SIG-M5 (cell line): ENCODE measurements at places on chromosomes 11 and 22.

DNA sequence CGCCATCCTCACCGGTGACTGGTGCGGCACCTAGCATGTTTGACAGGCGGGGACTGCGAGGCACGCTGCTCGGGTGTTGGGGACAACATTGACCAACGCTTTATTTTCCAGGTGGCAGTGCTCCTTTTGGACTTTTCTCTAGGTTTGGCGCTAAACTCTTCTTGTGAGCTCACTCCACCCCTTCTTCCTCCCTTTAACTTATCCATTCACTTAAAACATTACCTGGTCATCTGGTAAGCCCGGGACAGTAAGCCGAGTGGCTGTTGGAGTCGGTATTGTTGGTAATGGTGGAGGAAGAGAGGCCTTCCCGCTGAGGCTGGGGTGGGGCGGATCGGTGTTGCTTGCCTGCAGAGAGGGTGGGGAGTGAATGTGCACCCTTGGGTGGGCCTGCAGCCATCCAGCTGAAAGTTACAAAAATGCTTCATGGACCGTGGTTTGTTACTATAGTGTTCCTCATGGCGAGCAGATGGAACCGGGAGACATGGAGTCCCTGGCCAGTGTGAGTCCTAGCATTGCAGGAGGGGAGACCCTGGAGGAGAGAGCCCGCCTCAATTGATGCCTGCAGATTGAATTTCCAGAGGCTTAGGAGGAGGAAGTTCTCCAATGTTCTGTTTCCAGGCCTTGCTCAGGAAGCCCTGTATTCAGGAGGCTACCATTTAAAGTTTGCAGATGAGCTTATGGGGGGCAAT, 1.1 kb downstream of the NEAT1 start:
- no peak for DNase-seq

- no peak for DNase-seq
Measured at GRCh38 chr22:21444701-21445436, 22.3 kb upstream of the TMEM191C start.

DNA sequence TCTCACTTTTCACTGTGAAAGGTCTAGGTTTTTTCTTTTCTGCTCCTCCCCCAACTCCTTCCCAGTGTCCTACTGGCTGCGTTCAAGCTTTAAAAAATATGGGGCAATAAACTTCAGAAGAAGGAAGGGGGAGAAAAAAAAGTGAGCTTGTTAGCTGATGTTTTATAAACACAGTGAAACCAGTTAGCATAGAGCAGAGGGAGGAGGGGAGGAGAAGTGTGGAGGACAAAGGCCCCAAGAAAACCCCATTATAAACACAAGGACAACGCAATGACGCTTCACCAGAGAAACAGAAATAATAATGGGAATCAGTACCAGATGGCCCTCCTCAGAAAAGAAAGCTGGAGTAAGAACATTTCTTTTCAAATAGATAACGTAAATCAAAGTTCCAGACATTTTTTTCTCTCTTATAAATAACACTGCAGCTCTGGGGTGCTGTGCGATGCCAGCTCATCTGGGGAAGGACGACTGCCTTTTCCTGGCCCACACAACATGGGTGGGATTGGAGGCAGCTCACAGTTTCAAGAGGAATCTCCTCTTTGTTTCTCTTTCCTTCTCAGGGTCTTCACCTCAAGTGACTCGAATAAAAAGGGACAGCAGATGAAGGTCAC, 235.4 kb upstream of the NARS2 start:
- DNase-seq, result no peak

GRCh38 chr11:130118165-130118564, 41.4 kb upstream of the ST14 start:
- DNase-seq, result no peak

DNA sequence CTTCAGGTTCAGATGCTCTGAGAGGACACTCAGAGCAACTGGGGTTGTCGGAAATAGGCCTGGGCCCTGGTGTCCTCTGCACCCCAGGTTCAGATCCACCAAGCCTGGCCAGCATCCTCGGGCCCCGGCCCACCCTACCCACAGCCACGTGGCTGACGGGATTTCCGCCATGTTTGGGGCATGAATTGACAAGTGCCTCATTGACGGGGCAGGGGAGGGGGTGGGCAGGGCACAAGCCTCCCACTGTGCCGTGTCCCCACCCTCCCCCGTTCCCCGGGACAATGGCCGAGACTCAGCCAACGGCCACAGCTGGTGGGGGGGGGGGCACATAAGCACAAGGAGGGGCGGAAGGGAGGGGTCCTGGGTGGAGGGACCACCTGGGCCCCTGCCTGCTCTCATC, 8.5 kb downstream of the MYRF start:
- DNase-seq, result no peak

DNA sequence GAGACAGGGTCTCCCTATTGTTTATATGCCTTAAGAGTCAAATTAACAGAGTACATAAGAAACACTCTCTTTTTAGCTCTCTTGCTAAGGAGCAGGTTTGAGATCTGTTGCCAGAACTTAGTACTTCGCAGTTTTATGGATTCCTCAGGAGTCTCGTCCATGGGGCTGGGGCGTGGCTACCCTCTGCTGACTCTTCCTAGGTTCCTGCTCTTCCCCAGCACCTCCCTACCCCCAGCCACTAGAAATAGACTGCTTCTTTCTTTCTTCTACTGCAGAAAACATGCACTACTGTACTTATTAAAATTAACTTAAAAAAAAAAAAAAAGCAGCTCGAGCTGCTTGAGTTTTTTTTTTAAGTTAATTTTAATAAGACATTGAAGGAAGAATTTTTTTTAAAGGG, 8.0 kb downstream of the FAM118B start:
- no peak for DNase-seq

DNA sequence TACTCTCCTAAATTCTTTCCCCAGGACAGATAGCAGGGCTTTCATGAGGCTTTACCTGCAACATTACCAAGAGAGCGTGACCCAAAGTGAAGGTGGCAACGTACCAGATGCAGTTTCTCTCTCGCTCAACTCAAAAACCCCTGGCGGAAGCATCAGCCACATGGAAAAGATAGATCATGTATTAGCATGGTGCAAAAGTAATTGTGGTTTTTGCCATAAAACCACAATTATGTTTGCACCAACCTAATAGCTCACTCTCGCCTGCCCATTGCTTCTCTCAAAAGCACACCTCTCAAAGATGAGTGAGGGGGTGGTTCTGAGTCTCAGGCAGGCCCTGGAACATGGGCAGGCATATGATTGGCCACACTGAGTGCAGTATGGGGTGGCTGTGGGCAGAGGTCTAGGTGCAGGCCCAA, 7.0 kb downstream of the MS4A6A start:
- no peak for DNase-seq

GRCh38 chr11:119065369-119065768, 2.2 kb upstream of the VPS11 start:
- no peak for DNase-seq

DNA sequence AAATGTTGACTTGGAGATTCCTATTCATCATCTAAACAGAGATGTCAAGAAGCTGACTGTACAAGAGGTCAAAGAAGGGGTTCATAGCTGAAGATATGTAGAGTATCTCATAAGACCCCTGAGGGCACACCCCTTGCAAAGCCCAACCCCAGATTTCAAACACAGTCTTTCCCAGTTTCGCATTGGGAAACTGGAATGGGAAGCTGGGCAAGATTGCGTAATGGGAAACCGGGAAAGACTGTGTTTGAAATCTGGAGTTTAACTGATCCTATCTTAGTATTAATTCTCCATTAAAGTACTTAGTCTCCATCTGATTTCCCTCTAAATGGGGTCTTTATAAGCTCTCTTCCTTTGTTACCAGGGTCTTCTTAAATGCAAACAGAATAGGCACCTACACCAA, 99.5 kb downstream of the FAM76B start:
- DNase-seq, result no peak

- DNase-seq, result no peak
Measured at GRCh38 chr11:94768602-94769541, 716 bp downstream of the AMOTL1 start.

GRCh38 chr11:78140392-78141077, 1.1 kb upstream of the ALG8 start:
- DNase-seq, result no peak

- DNase-seq, result no peak
Measured at GRCh38 chr11:20158597-20159257, 1.5 kb downstream of the DBX1 start.

DNA sequence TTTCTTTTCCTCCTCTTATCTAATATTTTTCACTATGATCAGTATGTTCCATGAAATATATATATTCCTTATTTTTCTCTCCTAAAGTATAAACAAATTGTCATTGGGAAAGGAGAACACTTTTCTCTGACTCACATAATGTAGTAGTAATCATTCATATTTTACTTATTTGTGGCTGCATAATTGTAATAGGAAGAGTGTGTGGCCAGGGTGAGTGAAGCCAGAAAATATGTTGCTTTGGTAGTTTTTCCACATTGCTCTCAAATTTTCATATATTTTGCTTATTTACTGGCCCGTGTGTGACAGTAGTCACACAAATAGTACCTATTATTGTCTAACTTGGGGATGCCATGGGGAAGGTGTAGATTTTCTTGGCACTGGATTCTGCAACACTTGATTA, 172.1 kb downstream of the DYNC2H1 start:
- DNase-seq, result no peak

DNA sequence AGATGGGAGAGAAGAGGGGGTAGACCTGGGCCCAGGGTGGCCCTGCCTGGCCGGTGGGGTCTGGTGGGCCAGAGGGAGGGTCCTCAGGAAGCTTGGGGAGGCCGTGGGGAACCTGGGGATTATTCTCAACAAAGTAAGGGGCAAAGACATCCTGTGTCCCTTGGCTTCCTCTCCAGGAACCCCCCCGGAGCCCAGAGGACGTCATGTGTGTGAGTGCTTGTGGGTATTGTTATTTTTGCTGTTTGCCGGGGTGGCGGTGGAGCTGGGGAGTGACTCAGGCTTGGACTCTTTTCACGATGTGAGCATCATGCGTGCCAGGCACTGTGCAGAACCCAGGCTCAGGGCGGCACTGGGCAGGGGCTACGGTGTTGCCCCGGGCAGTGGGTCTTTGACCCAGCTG, 982 bp upstream of the SHANK3 start:
- no peak for DNase-seq

DNA sequence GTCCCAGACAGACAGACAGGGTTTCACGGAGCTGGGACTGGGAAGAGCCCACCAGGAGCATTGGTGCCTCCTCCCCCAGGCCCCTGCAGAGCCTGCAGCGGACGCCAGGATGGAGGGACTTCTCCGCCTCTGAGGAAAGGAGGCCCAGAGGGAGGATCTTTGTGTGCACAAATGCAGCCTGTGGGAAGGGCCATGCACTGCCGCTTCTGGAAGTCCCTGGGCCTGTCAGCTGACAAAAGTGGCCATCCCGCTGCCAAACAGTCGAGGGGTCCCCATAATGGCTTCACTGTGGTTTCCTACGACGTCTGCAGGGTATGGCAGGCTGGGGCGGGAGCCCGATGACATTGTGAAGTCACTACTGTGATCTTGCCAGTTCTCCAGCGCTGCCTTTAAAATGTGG, 73.8 kb downstream of the TP53I11 start:
- no peak for DNase-seq

DNA sequence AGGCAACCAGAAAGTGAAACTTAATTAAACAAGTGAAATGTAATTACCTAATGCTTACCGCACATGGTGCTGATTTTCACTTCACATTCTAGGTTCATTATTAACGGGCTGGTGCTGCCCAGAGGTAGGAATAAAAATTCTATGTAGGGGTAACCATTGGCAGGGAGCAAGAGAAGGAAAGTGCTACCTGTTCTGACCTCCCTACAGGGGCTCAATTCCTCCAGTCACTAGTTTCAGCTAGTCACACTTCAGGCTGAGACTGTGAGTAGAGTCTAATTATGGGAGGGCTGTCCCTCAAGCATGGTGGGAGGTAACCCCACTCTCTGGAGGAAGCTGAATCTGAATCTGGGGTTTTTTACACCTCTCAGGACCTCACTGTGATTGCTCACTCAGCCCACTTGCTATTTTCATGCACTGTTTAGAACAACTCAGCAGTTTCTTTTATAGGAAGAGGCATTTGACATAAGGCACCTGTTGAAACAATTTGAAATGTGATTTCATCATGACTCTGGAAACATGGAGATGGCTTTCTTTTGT, 75.4 kb downstream of the MAML2 start:
- no peak for DNase-seq

- no peak for DNase-seq
Measured at GRCh38 chr11:64842366-64842759, 2.1 kb downstream of the CDC42BPG start.

GRCh38 chr22:23522623-23523251, 57.4 kb downstream of the IGLL1 start:
- no peak for DNase-seq

- no peak for DNase-seq
Measured at GRCh38 chr22:49233507-49234100, 594.1 kb downstream of the BRD1 start.

GRCh38 chr22:26226538-26227297, 57.5 kb downstream of the SEZ6L start:
- no peak for DNase-seq

GRCh38 chr22:22879675-22880155, 7.9 kb upstream of the IGLL5 start:
- no peak for DNase-seq

DNA sequence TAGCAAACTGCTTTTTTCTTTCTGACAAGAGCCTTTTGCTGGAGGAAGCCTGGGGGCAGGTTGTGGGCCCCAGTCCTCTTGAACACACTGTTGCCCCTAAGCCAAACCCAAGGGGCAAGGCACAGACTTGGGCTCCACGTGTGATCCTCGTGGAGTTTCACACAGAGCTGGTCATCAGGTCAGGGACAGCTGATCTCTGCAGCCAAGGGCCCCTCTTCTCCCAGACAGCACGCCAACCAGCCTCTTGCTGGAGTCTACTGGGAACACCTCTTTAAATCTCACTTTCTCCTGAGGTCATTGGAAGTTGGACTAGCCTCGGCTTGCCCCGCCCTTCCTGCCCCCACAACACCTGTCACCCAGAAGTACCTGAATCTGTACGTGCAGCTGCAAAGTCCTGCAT, 39.8 kb downstream of the C11orf58 start:
- DNase-seq, result no peak

DNA sequence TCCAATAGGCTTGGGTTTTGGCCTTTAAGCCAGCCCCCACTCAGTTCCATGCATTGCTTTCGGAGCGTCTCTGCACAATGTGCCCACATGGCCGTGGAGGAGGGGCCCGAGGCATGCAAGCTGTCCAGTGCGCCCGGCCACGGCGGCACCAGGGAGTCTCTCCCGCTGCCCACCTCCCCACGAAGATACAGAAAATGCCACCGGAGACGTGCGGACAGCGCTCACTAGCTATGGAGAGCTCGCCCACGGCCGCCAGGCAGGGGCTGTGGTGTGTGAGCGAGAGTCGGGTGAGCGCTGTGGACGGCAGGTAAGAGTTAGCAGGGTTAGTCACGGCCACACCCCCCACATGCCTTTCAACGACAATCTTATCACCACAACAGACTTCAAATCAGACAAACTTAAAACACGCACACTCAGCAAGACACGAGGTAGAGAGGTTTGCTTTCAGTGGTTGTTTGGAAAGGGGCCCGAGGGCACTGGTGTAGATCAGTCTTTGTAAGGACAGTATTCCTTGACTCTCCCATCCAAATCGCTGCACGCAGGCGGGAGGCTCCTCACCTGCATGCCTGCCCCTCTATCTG, 18.7 kb upstream of the BID start:
- no peak for DNase-seq

GRCh38 chr11:66543263-66544107, 2.4 kb downstream of the ZDHHC24 start:
- no peak for DNase-seq
